CD4-positive, alpha-beta T cell (primary cell): ENCODE measurements at places on chromosomes 2 and 18.
A peak's percentile ranks its signal among the peaks of the same experiment; 100 is the strongest.

DNA sequence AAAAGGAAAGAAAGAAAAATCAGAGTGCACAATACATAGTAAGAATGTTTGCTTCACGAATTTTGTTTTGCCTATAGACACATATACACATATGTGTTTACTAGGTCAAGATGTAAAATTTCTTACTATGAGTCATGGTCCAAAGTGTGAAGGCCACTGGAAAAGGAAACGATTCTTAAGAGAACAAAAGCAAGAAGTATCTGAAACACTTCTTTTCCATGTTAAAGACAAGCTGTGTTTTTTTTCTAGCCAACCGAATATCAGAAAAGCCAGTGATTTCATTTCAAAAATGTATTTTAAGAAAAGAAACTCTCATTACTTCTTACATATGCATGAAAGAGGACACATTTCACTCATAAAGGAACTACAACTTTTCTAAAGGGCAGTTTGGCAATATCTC lies 24.9 kb downstream of the PECR start:
- no peak for DNase-seq

DNA sequence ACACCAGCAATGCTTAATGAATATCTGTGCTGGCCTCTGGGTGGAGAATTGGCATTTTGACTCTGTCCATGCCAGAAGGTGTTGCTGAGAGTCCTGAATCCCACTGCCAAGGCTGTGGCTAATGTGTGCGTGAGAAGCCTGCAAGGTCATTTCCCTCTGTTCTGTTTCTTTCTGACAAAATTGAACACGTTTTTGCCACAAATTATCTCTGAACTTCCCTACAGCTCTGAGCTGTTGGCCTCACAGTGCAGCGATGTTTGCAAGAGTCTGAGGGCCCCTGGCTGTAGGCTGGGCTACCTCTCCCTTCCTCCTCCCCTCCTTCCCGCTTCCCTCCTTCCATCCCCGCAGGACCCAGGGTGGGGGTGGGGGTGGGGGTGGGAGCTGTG lies 154.1 kb upstream of the HS6ST1 start:
- peak; percentile 5 for DNase-seq

GRCh38 chr2:73232403-73233153 lies 461 bp downstream of the PRADC1 start:
- peak; percentile 13 for DNase-seq

DNA sequence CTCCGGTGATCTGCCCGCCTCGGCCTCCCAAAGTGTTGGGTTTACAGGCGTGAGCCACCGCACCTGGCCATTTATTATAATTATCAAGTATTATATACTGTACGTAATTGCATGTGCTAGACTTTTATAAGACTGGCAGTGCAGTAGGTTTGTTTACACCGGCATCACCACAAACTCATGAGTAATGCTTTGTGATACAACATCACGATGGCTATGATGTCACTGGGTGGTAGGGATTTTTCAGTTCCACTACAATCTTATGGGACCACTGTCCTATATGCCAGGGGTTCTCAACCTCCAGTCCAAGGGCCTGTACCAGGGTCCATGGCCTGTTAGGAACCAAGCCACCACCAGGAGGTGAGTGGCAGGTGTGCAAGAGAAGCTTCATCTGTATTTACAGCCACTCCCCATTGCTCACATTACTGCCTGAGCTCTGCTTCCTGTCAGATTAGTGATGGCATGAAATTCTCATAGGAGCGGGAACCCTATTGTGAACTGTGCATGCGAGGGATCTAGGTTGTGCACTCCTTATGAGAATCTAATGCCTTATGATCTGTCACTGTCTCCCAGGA lies 9.4 kb downstream of the SCYGR4 start:
- no peak for DNase-seq

DNA sequence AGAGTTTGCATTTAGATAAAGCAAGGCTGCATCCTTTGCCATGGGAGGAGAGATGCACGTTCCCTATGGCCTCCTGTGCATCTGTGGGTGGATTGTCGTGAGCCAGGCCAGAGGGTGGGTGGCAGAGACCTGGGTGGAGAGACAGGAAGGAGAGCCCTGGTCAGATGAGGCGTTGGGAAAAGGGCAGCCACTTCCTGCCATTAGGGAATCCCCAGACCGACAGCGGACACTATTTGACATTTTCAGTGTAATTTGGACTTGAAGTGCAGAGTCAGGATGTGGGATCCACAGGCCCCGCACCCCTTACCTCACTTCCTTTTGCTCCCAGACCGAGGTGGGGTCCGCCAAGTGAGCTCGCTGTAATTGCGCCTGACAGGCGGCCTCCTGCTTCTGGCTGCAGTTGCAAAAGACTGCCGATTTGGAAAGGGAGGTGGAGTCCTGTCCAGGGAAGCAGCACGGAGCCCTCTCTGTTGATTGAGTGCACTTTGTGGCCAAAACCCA lies 150.0 kb downstream of the DYSF start:
- DNase-seq = no peak

- DNase-seq = no peak
These were observed 221.1 kb upstream of the NRP2 start for GRCh38 chr2:205461169-205461568.

DNA sequence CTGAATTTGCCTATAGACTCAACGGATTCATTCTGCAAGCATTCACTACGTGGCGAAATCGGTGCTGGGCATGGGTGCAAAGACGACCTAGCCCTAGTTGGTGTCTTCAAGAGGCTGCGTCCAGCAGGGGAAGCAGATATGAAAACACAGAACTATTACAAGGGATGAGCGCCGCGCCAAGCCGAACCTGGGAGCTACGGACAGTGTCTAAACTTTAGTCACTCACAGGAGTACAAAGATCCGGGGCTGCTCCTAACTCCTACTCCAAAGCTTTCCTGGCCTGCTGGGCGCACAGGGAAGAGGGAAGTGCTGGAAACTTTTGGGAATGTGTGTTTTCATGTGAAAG lies 732 bp upstream of the ANXA4 start:
- DNase-seq = no peak

DNA sequence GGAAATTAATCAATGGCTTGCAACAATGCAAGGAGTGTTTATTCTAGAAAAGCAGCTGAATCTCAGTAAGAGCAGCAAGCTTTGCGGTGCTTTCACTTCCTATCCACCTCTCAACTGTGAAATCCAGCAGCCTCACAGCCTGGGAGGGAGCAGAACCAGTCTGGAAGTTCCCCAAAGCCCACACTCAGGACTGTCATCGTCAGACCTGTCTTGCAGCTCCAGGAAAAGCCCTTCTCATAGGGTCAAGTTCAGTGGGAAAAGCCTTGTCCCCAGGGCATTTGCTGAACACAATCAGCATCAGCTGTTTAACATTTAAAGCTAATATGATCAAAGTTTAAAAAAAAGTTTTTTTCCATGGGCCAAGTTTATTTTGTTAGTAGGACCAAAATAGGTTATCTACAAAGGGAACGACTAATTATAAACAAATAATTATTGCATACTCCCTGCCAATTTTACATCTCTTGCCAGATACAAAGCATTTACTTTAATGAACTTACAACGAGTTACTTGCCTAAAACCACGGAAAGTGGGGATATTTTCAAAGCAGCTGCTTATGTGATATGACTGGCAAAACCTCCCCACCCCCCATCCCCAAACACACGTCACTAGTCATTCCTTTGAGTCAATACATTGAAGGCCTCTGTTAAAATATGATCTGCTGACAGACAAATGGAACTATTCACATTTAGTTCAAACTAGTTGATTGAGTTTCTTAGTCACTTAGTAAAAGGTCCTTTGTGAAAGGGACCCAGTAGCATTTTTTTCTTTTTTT lies 36.8 kb downstream of the PARD6G start:
- DNase-seq = no peak

GRCh38 chr18:76306685-76307292 lies 188.3 kb downstream of the ZNF516 start:
- DNase-seq = no peak

GRCh38 chr2:222294996-222295367 lies 3.8 kb downstream of the PAX3 start:
- no peak for DNase-seq

DNA sequence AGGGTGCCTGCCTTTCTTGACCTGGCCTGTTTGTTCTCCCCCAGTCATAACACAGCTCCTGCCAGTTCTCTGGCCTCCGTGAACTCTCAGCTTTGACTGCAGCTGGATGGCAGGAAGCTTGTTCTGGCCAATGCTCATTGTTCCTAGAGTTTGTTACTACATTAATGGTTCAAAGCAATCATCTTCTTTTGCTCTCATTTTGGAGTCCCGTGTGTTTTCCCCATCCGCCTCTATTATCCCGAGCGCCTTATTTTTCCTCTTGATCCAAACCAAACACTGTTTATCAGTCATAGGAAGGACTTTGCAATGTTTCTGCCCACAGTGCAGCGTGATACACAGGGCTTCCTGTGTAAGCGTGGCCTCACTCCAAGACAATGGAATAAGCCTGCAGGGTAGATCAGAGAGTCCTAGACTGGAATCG lies 184.3 kb upstream of the APCDD1 start:
- no peak for DNase-seq

DNA sequence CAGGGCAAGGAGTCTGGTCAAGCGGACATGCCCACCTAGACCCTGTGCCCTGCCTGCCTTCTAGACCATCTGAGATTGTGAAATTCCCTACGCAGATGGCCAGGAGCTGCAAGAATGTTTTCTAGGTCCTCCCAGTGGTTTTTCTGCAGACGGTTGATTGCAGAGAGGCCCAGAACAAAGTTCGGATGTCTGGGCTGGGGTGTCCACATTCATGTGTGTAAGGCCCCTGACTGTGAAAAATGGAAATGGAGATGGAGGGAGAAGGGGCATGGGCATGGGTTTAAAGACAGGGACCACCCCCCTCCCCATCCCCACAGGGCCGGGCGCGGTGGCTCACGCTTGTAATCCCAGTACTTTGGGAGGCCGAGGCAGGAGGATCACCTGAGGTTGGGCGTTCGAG lies 11.8 kb downstream of the ARHGAP25 start:
- DNase-seq = no peak

GRCh38 chr2:73156539-73157124 lies 43.9 kb upstream of the RAB11FIP5 start:
- DNase-seq = peak; percentile 57

GRCh38 chr2:44537264-44537663 lies 175.5 kb downstream of the CAMKMT start:
- no peak for DNase-seq

DNA sequence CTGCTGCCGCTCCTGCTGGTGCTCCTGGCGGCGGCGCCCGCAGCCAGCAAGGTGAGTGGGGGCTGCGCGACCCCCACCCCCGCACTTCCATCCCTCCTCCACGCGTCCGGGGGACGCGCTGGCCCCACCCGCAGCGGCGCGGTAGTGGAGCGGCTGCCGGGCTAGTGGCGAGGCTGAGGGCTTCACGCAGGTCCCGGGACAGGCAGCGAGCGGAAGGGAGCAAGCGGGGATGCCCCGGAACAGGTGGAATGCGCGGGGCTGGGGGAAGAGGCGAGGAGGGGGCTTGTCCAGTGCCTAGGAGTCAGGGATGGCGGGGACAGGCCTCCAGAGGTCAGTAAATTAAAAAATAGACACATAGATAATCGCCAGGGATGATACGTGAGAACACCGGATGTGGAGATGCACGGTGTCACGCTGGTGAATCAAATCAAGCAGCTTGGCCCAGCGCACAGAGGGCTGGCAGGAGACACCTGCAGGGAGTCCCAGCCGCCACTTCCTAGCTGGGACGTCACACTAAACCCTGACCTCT lies 403 bp downstream of the COL4A3 start:
- no peak for DNase-seq

GRCh38 chr2:25991965-25992364 lies 9.7 kb upstream of the KIF3C start:
- no peak for DNase-seq
